ENCODE measurements at places on chromosomes 6 and 20.

GRCh38 chr6:116326181-116326671 is 44.5 kb upstream of the DSE start:
- DNase-seq, result no peak

DNA sequence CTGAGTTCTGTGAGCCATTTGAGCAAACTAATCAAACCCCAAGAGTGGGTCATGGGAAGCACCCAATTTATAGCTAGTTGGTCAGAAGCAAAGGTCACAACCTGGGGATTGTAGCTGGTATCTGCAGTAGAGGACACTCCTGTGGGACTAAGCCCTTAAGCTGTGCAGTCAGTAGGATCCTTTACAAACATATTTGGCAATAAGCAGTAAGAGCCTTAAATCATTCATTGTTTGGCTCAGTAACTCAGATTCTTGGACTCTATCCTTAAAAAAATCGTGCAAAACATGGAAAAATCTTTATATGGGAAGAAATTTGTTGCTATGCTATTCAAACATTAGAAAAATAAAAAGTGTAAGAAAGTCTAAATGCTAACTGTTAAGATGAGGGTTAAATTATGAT is 29.9 kb downstream of the FRK start:
- DNase-seq, result no peak

- no peak for DNase-seq
Observed at GRCh38 chr20:32050851-32051556, 1.0 kb upstream of the HCK start.

GRCh38 chr6:109454496-109455436 is 806 bp downstream of the MICAL1 start:
- DNase-seq, result no peak

DNA sequence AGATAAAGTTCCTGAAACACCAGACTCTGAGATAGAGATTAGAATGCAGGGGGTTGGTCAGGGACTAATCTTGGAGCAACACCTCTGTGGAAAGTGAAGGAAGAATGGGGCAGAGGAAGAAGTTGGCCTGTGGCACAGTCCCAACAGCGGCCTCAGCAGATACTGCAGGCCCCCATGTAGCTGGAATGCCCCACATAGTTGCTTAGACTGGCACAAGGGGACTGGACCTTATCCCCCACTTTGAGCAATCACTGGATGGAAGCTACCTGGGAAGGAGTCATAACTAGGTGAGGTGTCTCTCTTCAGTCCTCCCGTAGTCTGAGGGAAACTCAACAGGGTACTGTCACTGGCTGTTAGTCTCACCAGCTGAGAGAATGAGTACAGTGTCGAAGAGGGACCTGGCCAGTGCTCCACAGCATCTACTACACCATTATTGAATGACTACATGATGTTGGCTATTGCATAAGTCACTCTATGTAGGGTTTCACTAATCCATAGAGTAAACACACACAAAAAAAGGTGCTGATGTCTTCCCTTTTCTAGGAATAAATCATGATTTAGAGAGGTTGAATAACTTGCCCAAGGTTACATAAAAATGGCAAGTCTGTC is 47.5 kb downstream of the ADGRG6 start:
- no peak for DNase-seq

- DNase-seq, result no peak
Observed at GRCh38 chr6:125057392-125058246, 95.4 kb downstream of the RNF217 start.

DNA sequence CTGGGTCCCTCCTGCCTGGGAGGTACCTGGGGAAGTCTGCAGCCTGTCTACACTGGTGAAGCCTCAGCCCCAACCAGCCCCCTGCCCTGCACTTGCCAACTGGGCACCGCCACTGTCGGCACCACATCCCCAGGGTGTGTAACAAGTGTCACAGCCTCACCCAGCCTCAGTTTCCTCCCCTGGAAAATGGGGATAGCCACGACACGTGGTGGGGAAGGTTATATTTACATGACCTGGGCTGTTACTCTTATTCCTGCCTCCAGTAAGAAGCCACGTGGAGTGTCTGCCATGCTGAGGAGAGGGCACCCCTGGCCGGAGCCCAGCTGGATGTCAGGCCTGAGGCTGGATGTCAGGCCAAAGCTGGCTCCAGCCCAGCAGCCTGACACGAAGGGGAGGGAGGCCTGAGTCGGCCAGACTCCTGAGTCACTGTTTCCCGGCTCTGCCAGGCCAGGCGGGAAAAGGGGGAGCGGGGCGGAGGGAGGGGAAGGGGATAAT is 44.9 kb downstream of the SNAI1 start:
- peak; percentile 74 for DNase-seq

- no peak for DNase-seq
Observed at GRCh38 chr20:2281563-2281962, 14.2 kb upstream of the TGM3 start.

- no peak for DNase-seq
Observed at GRCh38 chr20:40638414-40638813, 50.6 kb downstream of the MAFB start.

GRCh38 chr6:5529733-5530132 is 268.4 kb downstream of the FARS2 start:
- no peak for DNase-seq

DNA sequence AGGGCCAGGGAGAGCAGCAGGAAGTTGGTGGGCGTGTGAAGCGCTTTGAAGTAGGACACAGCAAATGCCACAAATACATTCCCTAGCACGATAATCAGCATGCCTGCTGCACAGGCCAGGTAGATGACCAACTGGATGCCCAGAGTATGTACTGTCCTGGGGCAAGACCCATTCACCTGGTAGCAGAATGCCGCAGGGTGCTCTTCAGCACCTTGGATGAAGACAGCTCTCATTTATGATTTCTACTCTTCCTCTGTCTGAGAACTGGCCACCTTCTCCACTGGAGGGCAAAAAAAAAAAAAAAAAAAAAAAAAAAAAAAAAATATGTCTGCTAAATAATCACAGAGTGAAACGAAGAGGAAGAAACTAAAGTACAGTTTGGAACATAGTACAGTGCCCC is at the start of gene TAAR5:
Gene TAAR5 (minus strand): TSS at position 288 of the 400 bp plus-strand sequence. CDS start 55 bp downstream, at position 233.
- no peak for DNase-seq

Measured in Caki2 (cell line).